ENCODE measurements at places on chromosomes 6 and 20.

DNA sequence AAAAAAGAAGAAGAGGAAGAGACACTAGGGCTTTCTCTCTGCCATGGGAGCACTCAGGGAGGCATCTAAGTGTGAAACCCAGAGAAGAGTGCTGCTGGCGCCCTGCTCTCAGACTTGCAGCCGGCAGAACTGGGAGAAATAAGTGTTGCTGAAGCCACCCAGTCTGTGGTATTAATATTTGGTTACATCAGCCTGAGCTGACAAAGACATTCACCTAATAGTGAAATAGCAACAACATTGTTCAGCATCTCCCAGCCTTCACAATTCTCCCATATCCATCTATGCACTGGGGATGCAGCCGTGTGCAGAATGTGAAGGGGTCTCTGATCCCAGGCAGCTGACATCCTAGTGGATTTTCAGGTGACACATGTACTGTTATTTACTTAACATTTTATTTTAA is 12.0 kb downstream of the KCNG1 start:
- DNase-seq, result no peak

- no peak for DNase-seq
Observed at GRCh38 chr6:34339432-34339831, 53.0 kb downstream of the NUDT3 start.

GRCh38 chr20:9677100-9677623 is 161.7 kb downstream of the PAK5 start:
- no peak for DNase-seq

DNA sequence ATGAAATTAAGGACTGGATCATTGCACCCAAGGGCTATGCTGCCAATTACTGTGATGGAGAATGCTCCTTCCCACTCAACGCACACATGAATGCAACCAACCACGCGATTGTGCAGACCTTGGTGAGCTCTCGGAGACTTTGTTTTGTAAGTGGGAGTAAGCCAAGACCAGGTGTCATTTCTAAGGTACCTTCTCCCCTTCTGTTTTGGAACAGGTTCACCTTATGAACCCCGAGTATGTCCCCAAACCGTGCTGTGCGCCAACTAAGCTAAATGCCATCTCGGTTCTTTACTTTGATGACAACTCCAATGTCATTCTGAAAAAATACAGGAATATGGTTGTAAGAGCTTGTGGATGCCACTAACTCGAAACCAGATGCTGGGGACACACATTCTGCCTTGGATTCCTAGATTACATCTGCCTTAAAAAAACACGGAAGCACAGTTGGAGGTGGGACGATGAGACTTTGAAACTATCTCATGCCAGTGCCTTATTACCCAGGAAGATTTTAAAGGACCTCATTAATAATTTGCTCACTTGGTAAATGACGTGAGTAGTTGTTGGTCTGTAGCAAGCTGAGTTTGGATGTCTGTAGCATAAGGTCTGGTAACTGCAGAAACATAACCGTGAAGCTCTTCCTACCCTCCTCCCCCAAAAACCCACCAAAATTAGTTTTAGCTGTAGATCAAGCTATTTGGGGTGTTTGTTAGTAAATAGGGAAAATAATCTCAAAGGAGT is 30.4 kb downstream of the TXNDC5 start:
- DNase-seq, result no peak

DNA sequence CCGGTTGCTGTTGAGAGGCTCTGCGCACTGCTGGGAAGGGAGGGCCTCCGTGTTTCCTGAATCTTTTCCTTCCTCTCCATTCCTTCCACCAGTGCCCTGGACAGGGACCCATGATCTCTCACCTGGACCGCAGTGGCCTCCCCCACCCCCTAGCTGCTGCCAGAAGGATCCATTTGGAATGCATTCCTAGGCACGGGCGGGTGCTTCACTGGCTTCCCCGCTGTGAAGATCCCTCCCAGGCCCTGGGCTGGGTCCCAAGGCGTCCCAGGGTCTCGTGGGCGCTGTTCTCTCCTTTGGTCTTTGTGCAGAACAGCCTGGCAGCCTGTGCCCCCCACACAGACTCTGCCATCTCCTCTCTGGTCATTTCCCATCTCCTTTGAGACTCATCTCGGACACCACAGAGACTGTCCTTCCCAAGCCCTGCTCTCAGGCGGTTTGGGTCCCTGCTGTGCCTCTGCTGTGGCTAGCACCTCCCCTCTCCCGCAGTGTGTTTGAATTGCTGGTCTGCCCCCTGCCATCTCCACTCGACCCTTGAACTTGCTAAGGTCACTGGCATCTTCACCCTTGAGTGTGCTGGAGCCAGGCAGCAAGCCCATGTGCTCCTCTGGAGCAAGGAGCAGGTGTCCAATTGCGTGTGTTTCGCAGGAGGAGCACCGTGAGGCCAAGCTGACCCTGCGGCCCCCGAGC is 59.0 kb downstream of the TCP11 start:
- DNase-seq, result no peak

- no peak for DNase-seq
Observed at GRCh38 chr6:5809450-5809849, 197.3 kb downstream of the NRN1 start.

Data from HepG2 (cell line).